Adrenal gland (tissue), 19 donors: ENCODE measurements at places on chromosomes 12 and 14. TPM values are rescaled to one million over a fixed set of nuclear protein-coding genes. Genes with fewer than 3 reads are reported as not detected.
A peak's percentile ranks its signal among the peaks of the same experiment; 100 is the strongest.

Gene TMEM30B
- 6.0 TPM for total RNA-seq

Gene A2ML1
- not detected for total RNA-seq

Gene TNFAIP2
- 150 TPM for total RNA-seq

Gene CPNE6
- total RNA-seq: 1.4 TPM

GRCh38 chr12:14612898-14613445 is 45.3 kb upstream of the PLBD1 start:
- H3K4me3 ChIP-seq: no peak overlapping the region
- no peak for DNase-seq
- H3K27me3 ChIP-seq: no peaks in the 10 kb centered on the region
- H3K36me3 ChIP-seq: no peaks in the 10 kb centered on the region

DNA sequence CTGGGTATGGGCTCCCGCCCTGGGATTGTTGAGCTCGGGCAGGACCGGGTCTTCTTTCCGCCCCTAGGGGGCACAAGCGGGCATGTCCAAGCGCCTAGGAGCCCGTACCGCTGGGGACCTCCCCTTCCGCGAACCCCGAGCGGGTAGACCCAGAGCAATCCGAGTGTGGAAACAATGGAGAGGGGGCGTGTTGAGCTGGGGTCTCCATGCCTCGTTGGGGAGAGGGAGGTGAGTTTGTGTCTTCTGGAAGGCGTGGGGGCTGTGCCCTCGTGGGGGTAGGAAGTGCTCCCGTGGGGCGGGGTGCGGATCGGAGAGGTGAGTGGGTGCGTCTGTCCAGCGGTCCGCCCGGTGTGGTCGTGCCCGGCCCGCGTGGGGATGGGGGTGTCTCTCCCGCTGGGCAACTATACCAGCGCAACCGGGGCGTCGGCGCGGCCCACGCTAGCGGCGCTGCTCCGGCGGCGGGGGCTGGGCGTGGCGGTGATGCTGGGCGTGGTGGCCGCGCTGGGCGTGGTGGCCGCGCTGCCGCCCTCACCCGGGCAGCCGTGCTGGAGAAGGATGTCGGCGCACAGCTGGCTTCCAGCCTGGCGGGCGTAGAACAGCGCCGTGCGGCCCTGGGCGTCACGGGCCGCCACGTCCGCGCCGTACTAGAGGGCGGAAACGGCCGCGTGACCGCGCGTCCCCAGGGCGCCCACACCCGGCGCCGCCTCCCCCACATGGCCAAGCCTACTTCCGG is 12.2 kb downstream of the AGAP2 start:
- peaks cover 5% of the 10 kb centered on the region for H3K36me3 ChIP-seq
- H3K27me3 ChIP-seq: no peaks in the 10 kb centered on the region
- no peak overlapping the region for H3K27ac ChIP-seq
- no peak overlapping the region for H3K4me3 ChIP-seq
- H3K4me1 ChIP-seq: peaks cover 19% of the 10 kb centered on the region

GRCh38 chr14:50814161-50814560 is 16.8 kb downstream of the NIN start:
- H3K27me3 ChIP-seq: no peaks in the 10 kb centered on the region
- no peak overlapping the region for H3K4me3 ChIP-seq
- H3K36me3 ChIP-seq: no peaks in the 10 kb centered on the region
- peaks cover 10% of the 10 kb centered on the region for H3K4me1 ChIP-seq

DNA sequence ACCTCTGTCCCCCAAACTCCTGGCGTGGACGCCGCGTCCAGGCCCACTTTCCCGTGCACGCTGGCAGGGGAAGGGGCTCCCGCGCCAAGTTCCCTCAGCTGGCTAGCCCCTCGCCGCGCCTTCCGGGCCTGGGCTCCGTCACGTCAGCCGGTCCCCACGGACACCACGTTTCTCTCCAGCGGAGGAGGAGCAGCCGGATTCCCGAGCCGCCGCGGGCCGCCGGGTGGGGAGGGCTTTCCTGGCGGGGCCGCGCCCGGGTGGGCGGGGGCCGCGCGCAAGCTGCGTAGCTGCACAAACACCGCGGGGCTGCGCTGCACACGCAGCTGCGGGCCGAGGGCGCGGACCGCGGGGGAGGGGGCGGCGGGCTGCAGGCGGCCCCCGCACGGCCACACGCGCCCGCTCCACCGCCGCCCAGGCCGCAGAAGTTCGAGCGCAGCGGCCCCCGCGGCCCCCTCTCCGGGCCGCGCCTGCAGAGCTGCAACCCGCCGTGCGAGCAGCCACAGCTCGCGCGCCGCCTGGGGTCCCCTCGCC is 45.1 kb upstream of the PNMA1 start:
- H3K4me1 ChIP-seq: peaks cover 67% of the 10 kb centered on the region
- H3K27ac ChIP-seq: peak overlapping the region; percentile 99
- DNase-seq: peak; percentile 66
- H3K27me3 ChIP-seq: no peaks in the 10 kb centered on the region
- H3K36me3 ChIP-seq: no peaks in the 10 kb centered on the region
- peak overlapping the region; percentile 60 for H3K4me3 ChIP-seq

GRCh38 chr12:118853634-118854033 is 127.7 kb upstream of the SRRM4 start:
- no peaks in the 10 kb centered on the region for H3K4me1 ChIP-seq
- no peak for DNase-seq
- no peak overlapping the region for H3K27ac ChIP-seq
